ENCODE measurements at places on chromosomes 16 and 17.

DNA sequence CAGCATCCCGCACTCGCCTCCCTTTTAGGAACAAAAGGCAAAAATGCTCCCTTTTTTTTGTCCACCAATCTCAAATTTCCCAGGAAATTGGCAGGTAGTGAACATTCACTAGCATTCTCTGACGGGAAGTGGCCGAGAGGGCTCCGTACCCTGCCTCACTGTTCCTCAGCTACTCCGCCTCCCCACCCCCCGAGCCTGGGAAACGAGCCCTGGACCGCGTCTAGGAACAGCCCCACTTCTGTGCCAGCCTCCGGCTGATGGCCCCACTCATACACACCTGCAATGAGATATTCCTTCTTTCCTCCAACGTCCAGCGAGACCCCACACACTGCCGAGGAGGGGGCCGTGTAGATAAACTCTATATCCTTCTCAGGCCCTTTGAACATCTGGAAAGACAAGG, 30.0 kb upstream of the USP36 start:
- no peak for DNase-seq

- peak; percentile 42 for DNase-seq
Observed at GRCh38 chr16:50265260-50265659, 1.1 kb upstream of the ADCY7 start.

GRCh38 chr16:29988346-29989075, 6.9 kb downstream of the HIRIP3 start:
- DNase-seq, result no peak

GRCh38 chr16:88197481-88198456, 185.0 kb upstream of the ZNF469 start:
- DNase-seq, result no peak

DNA sequence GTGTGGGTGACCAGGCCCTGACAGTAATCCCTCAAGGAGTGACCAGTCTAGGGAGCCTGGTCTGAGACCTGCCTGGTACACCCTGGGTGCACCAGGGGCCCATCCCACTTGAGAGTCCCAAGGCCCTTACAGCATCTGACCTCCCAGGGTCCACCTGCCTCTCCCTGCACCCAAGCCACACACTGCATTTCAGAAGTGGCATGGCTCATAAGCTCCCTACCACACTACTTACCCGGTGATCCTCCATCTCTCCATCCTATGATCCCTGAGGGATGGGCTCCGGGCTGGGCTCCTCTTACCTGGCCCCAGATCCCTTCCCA, 40.6 kb downstream of the LGALS9 start:
- no peak for DNase-seq
